ENCODE measurements at places on chromosomes 5 and 9. TPM values are rescaled to one million over a fixed set of nuclear protein-coding genes. Genes with fewer than 3 reads are reported as not detected.

DNA sequence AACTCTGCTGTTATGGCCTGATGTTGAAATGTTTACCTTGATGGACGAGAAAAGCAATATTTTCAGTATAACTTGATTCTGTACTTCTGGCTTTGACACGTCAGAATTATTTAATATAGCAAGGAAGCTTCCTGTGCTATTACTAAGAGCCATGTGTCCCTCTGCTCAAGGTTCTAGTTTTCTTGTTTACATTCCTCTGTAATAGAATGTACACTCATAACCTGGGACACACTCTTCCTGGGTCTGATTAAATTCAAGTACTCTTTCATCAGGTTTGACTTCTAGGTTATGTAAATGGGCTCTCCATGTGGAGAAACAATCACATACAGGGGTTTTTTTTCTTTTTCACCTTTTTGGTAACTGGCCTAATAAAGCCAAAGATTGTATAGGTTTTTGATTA lies 33.1 kb downstream of the GTF3C4 start:
- DNase-seq = no peak

IGFBPL1 gene
- not detected for total RNA-seq

- DNase-seq = no peak
Observed at GRCh38 chr5:120539471-120539870, 75.4 kb downstream of the PRR16 start.

DNA sequence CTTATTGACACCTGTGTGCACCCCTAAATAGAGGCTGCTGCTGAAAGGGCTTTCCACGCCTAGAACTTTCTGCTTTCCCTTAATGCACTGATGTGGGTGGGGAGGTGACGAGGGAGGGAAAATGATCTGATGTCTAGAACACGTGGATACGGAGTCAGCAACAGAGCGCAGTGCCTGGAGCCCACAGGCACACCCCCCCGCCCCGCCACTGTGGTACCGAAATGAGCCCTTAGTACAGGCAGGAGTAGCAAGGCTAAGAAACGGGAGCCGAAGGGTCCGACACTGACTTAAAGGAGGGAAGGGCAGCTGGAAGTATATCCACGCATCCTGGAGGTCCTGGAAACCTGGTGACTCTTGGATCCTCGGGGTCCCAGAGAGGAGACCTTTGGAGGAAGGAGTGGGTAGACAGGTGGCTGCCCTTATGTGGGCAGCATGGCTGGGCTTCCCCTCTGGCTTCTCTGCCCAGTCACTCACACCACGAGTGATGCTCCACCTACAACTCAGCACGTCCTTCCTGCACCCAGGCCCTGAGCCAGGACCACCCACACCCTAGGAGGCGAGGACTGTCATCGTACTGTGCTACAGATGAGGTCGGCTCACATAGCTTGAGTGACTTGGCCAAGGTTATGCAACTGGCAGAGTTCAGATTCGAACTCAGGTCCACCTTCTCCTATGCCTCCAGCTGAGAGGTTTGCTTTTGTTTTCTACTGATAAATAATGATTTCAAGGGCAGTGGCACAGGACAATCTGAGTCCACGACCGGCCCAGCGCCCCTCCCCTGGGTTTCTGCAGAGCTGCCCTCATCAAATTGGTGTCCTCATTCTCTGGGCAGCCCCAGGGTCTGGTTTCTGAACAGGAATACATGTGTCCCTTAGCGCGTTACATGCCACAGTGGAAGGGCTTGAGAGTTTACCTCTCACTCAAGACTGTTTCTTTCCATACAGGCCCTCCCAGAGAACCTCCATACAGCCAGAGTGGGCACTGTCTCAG lies 4.7 kb upstream of the VAV2 start:
- DNase-seq = peak; percentile 65

DNA sequence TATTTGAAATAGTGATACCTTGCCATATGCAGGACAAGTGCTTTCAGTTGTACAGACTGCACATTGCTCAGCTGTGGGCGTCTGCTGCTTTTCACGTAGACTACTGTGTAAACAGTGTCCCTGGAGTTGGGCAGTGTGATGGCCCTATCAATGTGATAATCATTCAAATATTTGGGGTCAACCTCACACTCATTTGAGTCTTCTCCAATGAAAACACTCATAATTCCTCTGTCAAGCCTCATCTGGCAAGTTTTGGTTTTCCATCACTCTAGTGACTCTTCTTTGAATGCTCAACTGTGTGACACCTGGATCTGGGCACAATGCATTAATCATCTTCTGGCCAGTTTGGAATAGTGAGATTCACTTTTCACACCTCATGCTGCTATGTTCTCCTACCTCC lies 64.4 kb downstream of the UGCG start:
- DNase-seq = no peak

DNA sequence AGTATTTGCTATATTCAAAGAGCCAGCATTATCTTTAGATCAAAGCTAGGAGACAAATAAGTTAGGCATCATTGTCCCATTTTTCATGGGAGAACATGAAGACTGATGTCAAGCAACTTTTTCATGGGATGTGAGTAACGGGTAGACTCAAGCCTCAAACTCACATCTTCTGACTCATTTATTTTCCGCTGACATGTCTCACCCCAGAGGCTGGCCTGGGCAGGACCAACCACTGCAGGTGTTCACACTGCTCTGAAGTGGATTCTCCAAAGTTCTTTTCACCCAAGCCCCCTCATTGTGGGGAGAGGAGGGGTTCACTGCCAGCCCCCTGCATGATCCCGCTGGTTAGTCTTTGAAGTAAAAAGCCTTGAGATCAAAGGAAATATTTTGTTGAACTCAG lies 34.9 kb upstream of the BASP1 start:
- DNase-seq = no peak

GRCh38 chr9:93261281-93261680 lies 77.3 kb downstream of the WNK2 start:
- no peak for DNase-seq

GRCh38 chr5:24904981-24905517 lies 260.3 kb upstream of the CDH10 start:
- DNase-seq = no peak

GRCh38 chr5:23316060-23316591 lies 191.3 kb upstream of the PRDM9 start:
- no peak for DNase-seq

- no peak for DNase-seq
Observed at GRCh38 chr9:130304116-130304515, 38.6 kb downstream of the HMCN2 start.

ASTN2 gene
- total RNA-seq = 8.3 TPM

GRM6 gene
- total RNA-seq = not detected

NACC2 gene
- 37.0 TPM for total RNA-seq

- DNase-seq = peak; percentile 55
Observed at GRCh38 chr9:121709798-121710197, 58.4 kb downstream of the DAB2IP start.

C1QTNF2 gene
- 1.5 TPM for total RNA-seq

PLPPR1 gene
- total RNA-seq = not detected

CDH9 gene
- not detected for total RNA-seq

DNA sequence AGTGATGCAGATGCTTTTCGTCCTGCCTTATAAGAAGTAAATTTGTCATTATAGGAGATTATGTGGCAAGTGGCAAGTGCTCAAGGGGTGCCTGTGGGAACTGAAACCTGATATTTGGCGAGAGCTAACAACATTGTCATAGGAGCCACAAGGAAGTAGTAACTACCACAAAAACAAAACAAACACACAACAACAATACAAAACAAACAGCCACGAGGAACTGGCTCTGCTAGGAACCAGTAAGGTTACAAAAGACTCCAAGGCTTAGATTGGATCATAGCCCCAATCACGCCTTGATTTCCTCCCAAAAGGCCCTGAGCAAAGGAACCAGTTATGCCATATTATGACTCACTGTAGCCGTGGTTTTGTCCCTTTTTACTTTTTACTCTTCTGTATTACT lies 1045.2 kb downstream of the CDH12 start:
- no peak for DNase-seq

DNA sequence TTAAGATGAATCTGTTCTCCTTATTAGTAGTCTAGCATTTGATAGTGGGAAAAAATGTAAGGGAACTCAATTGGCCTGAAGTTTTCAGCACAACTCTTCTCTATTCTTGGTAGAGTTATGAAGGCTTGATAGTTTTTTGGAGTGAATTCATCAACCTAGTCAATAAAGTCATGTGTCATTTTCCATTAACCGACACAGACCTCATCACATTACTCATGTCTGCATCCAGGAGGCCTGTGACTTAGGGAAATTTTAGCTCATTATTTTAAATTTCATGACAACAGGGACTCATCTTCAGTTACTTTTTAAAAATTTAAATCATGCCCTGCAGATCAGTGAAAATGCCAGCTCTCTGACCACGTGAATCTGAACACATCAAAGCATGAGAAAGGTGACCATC lies 63.3 kb downstream of the ADAMTS16 start:
- DNase-seq = no peak

DMRT2 gene
- not detected for total RNA-seq

- no peak for DNase-seq
Observed at GRCh38 chr5:1917830-1918487, 35.2 kb upstream of the IRX4 start.

DNA sequence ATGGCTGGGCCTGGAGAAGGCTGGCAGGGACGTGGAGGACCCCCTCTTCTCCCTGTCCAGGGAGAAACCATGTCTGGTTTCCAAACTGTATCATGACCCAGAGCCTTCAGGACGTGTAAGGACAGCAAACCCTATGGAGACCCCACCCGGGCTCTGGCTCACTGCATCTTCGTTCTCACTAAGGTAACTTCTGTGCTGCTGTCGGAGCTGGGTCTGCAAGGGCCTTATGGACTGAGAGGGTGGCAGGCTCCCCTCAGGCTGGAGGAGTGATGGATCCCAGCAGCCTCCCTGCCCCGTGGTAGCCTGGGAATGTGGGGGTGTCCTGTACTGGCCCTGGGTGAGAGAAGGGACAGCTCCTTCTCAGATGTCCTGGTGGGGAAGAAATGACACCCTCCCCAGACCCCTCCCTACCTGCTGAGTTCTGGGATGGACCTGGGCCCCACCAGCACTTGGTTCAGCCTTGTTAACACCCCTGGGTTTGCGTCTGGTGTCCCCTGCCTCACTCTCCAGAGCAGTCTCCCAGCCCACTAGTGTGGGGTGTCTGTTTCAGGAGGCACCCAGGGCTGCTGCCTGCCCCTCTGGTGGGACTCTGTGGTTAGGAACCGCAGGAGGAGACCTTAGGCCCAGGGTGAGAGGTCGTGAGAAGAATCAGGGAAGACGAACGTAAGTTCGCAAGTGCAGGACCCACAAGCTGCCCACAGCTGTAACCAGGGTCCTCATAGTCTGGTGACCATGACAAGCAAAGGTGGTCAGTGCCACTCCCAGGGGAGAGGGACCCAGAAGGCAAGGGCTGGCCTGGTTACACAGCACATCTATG lies 6.6 kb downstream of the SPATA31E1 start:
- DNase-seq = no peak

- peak; percentile 87 for DNase-seq
Observed at GRCh38 chr5:135565725-135566421, 12.9 kb downstream of the CXCL14 start.

Measured in Right ventricle myocardium inferior (tissue), 1 donor.